ENCODE measurements at places on chromosomes 13 and 19. TPM values are rescaled to one million over a fixed set of nuclear protein-coding genes. Genes with fewer than 3 reads are reported as not detected.

Gene ZNF799
- 3.2 TPM for polyA plus RNA-seq

Gene LILRB1
- polyA plus RNA-seq, result 317 TPM

GRCh38 chr13:51639171-51639570 is 54.9 kb downstream of the WDFY2 start:
- no peak for DNase-seq

Gene DNAAF3
- not detected for polyA plus RNA-seq

Gene SIGLEC9
- 133 TPM for polyA plus RNA-seq

Gene ANGPTL4
- not detected for polyA plus RNA-seq

Gene TMEM59L
- not detected for polyA plus RNA-seq

- peak; percentile 44 for DNase-seq
These were observed 759 bp downstream of the ZMYM2 start for GRCh38 chr13:19959141-19959830.

- no peak for DNase-seq
These were observed 3.0 kb upstream of the IGFL1 start for GRCh38 chr19:46226438-46226973.

Gene ZNF730
- not detected for polyA plus RNA-seq

Gene FFAR2
- polyA plus RNA-seq, result 38.7 TPM

DNA sequence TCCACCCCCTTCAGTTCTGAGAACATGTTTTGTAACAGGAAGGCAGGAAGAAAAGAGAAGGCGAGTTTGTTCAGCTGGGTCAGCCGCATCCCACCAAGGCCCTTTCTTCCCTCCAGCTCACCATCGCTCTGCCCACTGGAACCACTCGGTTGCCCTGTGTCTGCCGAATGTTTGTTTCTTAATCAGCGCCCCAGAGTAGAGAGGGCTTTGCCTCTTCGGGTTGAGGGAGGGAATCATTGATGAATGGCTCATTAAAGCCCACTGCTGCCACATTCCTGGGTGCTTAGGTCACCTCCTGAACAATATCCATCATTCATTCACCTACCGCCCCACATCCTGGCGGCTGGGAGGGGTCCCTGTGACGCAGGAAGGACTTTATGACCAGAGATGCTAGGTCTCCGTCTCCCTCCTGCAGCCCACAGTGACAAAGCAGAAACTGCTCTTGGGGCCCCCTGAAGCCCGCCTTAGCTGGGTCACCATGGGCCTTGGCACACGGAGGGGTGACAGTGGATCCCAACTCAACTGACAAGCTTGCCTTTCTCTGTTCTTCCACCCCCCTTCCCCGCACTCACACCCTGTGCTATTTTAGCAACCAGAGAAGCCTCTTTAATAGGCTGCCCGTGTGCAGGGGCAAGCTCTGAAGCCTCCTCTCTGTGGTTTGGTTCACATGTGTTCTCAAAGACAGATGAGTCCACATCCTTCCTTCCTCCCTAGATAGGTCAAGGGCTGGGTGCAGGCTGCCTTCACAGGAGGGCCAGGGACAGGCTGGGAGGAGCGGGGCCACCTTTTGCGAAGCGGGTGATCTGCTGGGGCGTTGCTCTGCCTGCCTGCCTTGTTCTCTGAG is 46.2 kb downstream of the ACTN4 start:
- peak; percentile 32 for DNase-seq

Gene NLRP4
- polyA plus RNA-seq, result not detected

- DNase-seq, result no peak
These were observed 420.6 kb downstream of the DCT start for GRCh38 chr13:94058821-94059360.

- DNase-seq, result no peak
These were observed 18.8 kb upstream of the MED4 start for GRCh38 chr13:48113756-48114130.

DNA sequence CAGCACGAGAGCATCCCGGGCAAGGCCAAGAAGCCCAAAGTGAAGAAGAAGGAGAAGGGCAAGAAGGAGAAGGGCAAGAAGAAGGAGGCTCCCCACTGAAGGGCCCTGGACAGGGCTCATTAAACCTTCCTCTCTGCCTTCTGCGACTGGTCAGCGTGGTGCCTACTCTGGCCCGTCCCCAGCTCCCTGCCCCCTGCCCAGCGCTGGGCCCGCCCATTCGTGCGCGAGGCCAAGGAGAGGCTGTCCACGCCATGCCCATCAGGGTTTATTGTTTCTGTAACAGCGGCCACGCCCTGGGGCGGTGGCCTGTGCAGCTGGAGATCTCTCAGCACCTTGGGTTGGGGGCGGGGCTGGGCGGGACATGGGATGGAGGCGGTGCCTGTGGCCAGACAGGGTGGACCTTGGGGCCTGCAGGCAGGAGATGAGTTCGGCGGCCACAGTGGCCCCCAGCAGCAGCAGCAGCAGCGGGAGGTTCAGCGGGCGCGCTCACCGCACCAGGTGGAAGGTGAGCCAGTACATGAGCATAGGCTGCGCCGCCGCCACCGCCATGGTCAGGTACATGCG is 897 bp downstream of the C19orf33 start:
- DNase-seq, result no peak

- DNase-seq, result peak; percentile 10
These were observed 25.1 kb upstream of the CD70 start for GRCh38 chr19:6616011-6616410.

DNA sequence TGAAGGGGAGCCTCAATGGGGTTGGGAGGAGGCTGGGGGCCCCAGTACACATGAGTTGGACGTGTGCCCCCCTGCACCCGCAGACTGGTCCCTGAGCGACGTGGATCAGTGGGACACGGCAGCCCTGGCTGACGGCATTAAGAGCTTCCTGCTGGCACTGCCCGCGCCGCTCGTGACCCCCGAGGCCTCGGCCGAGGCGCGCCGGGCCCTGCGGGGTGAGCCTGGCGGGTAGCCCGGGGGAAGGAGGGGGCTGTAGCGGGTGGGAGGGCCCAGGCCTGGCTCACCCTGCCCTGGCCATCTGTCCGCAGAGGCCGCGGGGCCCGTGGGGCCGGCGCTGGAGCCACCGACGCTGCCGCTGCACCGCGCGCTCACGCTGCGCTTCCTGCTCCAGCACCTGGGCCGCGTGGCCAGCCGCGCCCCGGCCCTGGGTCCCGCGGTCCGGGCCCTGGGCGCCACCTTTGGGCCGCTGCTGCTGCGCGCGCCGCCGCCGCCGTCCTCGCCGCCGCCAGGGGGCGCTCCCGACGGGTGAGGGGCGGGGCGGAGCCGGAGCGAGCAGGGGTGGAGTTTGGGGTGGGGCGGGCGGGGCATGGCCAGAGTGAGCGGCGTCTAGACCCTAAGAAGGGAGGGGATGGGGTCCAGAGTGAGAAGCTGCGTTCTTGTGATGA is 8.1 kb downstream of the PIK3R2 start:
- DNase-seq, result peak; percentile 54

- DNase-seq, result peak; percentile 55
These were observed 50.9 kb upstream of the TPM4 start for GRCh38 chr19:16025108-16026101.

DNA sequence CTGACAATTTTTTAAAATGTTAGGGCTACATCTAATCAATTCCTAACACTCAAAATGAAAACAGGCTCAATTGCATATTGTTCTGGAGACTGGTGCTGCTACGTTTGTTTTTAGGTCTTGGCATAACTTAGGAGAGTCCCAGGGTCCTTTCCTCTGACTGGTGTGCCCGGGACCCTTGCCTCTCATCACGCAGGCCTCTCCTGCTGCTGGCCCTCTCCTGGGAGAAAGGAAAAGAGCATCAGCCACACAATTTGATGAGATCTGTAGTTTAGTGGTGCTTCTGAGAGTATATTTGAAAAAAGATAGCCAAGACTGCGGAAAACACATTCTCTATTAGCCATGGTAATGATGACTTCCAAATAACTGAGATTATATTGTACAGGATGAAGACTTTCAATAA is 380.0 kb downstream of the KLF12 start:
- no peak for DNase-seq

DNA sequence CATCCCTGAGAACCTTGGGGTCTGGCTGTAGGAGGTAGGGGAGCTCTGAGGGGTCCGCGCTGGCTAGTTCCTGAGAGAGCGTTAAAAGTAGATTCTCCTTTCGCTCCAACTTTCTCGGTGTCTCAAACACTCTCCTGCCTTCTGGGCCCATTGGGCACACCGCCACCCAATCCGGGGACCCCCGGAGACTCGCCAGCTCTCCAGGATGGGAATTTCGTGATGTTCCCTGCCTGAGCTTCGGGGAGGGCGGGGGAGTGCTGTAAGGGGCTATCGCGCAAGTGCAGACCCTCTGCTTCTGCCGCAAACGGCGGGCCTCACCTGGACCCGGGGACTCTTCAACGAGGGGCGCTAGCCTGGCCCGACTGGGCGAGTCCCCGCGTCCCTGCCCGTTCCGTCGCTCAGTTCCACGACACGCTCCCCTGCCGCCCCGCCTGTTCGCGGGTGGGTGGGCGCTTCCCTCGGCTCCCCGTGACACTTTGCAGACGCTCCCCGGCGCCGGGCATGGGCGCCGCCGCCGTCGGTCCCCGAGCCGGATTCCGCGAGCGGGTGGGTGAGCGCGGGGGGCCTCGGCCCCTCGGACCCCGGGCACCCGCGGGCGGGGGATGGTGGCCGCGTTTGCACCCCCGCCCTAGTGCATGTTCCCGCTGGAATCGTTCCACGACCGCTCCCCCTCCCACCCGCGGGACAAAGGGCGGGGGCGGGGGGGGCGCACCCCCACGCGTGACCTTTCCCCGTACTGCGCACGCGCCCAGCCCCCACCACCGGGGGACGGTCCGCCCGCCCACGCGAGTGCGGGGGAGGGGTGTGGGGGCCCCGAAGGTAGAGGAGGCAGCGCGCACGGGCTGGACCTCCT is at the start of gene CCDC106:
CCDC106 (plus strand) TSS at position 481 of the 853 bp plus-strand sequence. CDS start 835 bp downstream, outside the sequence.
- DNase-seq, result peak; percentile 29

Gene ZNF814
- 3.8 TPM for polyA plus RNA-seq

DNA sequence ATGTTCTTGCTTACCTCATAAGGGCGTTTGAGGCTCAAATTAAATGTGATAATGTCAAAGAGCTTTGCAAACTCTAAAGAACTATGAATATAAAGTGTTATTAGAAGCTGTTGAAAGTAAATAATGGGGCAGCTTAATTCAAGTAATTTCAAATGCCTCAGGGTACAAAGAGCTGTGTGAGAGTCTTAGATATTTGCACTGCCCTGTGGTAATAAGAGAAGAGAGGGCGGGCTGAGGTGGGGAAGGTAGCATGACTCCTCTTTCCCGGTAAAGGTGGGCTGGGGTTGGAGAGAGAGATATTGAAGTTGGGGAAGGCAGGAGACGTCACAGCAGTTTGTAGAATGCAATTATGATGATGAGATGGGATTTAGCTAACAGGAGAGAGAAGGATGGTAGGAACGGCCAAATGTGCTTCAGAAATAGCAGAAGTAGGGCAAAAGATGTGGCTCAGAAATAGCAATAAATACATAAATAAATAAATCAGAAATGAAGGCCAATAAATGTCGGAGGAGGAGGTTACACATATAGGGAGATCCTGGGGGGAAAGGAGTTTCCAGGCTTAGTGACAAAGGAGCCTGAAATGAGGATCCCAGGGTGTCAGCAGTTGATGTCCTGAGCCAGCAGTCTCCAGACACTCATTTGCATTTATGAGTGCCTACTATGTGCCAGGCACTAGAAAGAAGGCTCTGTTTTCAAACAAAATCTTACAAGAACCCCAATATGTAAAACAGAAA is 35.7 kb upstream of the RCBTB2 start:
- DNase-seq, result peak; percentile 33

Gene GPR12
- not detected for polyA plus RNA-seq

Gene HS6ST3
- not detected for polyA plus RNA-seq

DNA sequence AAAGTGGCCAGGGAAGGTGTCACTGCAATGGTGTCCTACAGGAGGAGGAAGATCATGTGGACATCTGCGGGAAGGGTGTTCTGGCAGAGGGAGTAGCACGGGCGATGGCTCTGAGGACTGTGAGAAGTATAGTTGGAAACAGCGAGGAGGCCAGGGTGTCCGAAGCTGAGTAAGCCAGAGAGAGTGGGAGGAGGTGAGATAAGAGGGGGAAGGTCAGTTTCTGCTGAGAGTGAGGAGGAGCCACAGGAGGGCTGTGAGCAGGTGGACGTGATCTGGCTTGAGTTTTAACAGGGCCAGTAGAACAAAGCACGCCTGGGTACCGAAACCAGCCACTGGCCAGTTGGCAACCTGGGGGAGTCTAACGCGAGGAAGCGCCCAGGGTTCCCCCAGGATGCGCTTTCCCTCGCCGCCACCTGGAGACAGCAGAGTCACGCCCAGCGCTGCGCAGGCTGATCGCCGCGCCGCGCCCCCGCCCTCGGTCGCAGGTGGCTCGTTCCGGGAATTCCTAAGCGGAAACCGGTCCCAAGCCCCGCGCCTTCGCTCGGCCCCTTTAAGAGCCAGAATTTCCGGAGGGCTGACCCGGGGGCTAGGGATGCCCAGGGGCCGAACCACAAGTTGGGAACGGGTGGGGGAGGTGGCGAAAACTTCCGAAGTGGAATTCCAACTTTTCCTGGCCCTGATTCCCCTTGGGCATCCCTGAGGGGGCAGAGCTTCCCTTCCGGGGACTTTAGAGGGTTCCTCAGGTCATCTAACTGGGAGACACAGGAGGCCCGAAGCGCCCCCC is 1.1 kb upstream of the LSR start:
- no peak for DNase-seq

Data from CD14-positive monocyte (primary cell).